ENCODE measurements at places on chromosomes 7 and 10.

DNA sequence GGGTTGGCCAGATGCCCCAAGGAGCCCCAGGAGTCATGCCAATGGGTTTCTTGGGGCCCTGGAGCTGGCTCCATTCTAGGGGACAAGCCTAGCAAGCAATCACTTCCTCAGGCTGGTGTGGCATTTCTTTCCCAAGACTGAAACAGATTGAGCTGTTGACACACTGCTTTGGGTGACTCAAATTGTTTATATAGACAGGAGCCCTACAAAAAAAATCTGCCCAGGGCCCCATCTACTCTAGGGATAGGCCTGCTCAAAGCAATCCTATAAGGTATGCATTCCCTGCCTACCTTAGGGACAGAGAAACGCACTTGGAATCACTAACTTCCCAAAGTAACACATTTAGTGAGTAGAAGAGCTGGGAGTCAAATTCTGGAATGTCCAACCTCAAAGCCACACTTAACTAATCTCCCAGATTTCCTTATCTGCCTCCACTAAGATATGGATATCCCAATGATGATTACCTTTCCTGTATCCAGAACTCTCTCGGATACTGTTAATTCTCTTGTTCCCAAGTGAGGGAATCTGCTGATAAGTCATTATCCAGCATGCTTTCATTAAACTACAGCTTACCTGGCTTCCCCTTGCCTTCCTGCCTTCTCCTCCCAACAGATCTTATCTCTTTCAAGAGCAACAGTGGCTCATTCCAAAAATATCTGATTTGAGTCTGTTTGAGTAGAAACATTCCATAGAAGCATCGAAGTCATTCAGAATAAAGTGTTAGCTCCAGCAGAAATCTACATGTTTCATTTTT lies 3.1 kb downstream of the ABLIM1 start:
- DNase-seq, result no peak

DNA sequence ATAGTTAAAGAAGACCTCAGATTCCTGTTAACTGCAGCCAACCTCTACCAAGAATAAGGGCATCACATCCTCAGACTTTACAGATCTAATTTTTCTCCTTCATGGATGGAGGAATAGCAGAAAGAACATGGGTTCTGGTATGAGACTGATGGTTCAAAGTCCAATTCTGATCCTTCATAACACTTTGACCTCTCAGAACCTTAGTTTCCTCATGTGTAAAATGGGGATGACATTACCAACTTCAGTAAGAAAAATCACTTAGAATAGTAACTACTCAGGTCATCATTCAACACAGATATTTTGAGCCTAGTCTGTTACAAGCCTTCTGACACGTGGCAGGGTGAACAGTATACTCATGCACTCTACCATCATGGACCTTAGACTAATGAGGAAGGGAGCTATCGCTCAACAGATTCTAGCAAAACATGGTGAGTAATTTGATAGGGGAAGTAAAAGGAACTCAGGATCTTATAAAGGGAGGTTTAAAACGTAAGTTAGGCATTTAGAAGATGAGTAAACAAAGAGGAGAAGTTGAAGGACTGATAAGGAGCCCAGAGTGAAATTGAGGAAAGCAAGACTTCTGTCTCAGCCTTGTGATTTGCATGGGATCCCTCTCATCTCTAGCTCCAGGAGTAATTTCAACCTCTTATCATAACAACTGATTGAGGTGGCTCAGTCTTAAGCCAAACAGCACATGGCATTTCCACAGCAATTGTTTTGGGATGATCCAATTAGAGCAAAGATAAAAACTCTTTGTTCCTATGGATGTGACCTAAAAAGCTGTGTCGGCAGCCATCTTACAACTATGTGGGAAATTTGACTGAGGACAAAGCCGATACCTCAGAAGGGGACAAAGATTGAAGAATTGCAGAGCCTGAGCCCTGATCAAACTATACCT lies 69.2 kb upstream of the TCF7L2 start:
- DNase-seq, result no peak

DNA sequence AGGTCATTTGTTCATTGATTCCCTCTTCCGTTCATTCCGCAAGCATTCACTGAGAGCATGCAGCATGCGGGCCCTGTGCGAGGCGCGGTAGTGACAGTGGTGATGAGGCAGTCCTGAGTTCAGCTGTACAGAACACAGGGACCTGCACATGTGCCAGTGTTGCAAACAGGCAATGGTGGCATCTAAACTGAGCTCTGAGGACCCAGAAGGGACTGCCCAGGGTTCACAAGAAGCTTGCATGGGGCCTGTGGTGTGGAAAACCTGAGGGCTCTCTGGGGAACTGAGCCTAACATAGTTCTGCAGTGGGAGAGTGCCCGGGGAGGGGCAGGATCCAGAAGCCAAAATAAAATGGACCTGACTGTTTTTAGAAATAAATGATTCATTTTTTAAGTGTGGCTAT lies 13.2 kb downstream of the ZNF488 start:
- no peak for DNase-seq

- no peak for DNase-seq
Measured at GRCh38 chr7:92534572-92534971, 6.0 kb downstream of the RBM48 start.

- DNase-seq, result no peak
Measured at GRCh38 chr7:112135815-112136214, 70.4 kb downstream of the DOCK4 start.

- no peak for DNase-seq
Measured at GRCh38 chr7:159329818-159330378, 185.2 kb upstream of the VIPR2 start.

DNA sequence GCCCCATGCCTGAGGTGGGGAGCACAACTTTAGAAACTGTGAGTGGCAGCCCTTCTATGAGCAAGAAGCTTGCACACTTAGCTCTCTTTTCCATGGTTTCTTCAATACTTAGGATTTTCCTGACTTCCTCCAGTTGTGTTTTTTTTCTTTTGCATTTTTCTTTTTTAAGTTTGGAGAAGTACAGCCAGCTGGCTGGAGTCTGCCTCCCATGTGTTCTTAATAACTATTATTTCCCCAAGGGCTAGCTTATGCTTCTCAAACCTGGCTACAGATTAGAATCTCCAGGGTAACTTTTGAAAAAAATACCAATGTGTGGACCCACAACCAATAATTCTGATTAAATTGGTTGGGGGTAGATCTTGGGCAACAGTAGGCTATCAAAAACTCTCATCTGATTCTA lies 37.4 kb upstream of the MEOX2 start:
- DNase-seq, result no peak
